A549 (cell line): ENCODE measurements at places on chromosomes 1 and 21.

GRCh38 chr1:199313444-199313843 lies 674.6 kb downstream of the PTPRC start:
- DNase-seq = no peak

DNA sequence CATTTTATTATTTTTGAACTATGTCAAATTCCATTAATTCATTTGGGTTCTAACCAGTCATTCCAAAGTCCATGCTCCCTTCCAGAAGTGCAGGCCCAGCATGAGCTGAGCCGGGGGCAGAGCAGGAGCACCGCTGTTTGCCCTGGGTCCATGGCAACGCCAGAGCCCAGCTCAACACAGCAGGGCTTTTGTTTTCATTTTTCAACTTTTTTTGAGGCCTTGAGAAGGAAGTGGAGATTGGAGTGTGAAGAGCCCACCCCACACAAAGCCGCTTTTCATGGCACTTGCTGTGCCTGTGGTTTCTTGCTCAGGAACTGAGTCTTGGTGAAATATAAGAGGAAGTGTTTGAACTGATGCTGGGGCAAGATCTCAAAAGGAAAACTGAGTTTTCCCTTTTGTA lies 13.2 kb upstream of the PRMT2 start:
- DNase-seq = no peak

DNA sequence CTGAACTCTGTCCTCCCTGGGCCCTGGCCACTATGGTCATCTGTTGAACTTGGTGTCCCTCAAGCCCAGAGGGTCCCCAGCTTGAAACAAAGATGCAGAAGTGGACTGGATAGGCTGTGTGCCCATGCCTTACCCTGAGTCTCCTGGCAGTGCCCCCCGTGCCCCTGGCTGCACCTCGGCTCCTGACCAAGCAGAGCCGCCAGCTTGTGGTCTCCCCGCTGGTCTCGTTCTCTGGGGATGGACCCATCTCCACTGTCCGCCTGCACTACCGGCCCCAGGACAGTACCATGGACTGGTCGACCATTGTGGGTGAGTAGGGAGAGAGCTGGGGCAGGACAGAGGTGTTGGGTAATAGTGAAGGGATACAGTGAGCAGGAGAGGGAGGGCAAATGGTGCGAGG lies 10.7 kb downstream of the TIE1 start:
- no peak for DNase-seq

DNA sequence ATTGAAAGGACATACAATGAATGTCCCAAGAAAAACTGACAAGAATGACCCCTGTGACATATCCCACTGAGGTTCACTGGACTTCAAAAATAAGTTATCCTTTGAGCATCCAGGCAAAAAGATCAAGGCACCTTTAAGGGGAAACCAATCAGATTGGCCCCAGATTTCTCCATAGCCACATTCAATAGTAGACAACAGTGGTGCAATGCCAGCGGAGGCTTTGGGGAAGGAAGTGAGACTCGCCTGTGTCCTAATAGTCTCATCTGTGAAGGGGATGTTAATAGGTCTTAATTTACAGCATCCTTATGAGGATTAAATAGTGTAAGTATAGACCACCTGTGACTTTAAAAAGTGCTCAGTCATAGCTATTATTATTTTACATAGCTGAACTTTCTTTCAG lies 21.5 kb downstream of the RPL5 start:
- DNase-seq = no peak

DNA sequence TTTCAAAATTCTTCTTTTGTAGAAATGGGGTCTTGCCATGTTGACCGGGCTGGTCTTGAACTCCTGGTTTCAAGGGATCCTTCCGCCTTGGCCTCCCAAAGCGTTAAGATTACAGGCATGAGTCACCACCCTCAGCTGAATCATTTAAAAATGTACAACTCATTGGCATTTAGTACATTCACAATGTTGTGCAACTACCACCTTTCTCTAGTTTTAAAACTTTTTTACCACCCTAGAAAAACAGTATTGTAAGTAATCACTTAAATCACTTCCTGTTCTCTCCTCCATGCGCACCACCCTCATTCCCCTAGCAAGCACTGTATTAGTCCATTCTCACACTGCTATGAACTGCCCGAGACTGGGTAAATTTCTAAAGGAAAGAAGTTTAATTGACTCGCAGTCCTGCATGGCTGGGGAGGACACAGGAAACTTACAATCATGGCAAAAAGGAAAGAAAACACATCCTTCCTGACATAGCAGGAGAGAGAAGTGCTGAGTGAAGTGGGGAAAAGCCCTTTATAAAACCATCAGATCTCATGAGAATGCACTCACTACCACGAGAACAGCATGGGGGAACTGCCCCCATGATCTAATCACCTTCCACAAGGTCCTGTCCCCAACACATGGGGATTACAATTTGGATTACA lies 14.4 kb upstream of the THEM5 start:
- DNase-seq = no peak

DNA sequence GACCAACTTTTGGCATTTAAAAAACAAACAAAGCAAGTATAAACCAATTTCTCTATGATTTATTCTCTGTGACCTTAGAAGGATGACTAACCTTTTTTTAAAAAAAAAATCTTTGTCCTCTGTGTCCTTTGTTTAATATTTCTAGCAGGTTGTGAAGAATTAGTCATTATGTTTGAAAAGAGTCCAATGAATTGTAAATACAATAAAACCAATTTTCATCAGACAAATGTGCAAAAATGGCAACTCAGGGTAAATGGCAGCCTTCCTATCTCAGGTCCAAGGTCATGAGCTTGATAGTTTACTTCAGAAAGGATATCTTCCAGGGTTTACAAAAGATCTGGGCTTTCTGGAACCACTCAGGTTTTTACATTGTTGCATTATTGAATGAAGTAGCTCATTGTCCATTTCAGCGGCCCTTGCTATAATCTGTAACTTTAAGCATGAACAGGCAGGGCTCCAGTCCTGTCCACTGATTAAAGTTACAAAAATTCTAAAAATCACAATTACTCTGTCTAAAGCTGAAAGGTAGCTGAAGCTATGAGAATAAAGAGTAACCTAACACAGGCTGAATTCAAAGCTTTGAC lies 11.7 kb upstream of the MAP3K21 start:
- DNase-seq = no peak

GRCh38 chr1:203239526-203240305 lies 10.2 kb upstream of the CHIT1 start:
- DNase-seq = no peak

DNA sequence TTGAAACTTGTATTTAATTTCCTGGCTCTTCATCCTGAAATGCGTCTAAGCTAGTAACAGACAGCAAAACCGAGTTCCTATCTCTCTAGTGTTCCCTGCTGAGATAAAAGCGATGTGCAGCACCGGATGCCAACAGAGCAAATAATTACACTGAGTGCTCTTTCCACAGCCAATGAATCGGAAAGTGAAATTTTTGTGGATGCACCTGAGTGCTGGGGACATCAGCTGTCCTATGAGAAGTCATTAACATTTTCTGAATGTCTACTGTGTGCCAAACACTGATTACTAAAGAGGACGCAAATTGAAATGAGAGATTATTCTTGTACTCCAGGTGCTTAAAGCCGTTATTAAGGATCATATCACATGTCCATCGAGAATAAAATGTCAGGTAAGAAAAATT lies 278.0 kb downstream of the RGS7 start:
- no peak for DNase-seq

GRCh38 chr1:77732090-77732489 lies 27.6 kb downstream of the USP33 start:
- DNase-seq = no peak

DNA sequence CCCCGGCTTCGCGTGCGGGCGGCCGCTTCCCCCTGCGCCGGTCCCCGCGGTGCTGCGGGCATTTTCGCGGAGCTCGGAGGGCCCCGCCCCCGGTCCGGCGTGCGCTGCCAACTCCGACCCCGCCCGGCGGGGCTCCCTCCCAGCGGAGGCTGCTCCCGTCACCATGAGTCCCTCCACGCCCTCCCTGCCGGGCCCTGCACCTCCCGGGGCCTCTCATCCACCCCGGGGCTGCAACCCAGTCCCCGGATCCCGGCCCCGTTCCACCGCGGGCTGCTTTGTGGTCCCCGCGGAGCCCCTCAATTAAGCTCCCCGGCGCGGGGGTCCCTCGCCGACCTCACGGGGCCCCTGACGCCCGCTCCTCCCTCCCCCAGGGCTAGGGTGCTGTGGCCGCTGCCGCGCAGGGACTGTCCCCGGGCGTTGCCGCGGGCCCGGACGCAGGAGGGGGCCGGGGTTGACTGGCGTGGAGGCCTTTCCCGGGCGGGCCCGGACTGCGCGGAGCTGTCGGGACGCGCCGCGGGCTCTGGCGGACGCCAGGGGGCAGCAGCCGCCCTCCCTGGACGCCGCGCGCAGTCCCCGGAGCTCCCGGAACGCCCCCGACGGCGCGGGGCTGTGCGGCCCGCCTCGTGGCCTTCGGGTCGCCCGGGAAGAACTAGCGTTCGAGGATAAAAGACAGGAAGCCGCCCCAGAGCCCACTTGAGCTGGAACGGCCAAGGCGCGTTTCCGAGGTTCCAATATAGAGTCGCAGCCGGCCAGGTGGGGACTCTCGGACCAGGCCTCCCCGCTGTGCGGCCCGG lies 159.2 kb downstream of the RUNX1 start:
- DNase-seq = peak; percentile 61

GRCh38 chr1:174074757-174075156 lies 52.6 kb upstream of the RC3H1 start:
- DNase-seq = peak; percentile 38

- DNase-seq = no peak
Observed at GRCh38 chr1:101316799-101317198, 80.0 kb downstream of the S1PR1 start.

- DNase-seq = no peak
Observed at GRCh38 chr21:42658320-42659105, 5.1 kb downstream of the PDE9A start.

- DNase-seq = peak; percentile 66
Observed at GRCh38 chr1:158016651-158017335, 23.3 kb downstream of the KIRREL1 start.

GRCh38 chr1:169711469-169712308 lies at the start of gene SELL:
Gene SELL (minus strand): TSS chr1:169711620. CDS start chr1:169711498, 122 bp downstream.
- peak; percentile 48 for DNase-seq

GRCh38 chr1:54543729-54544496 lies 4.1 kb upstream of the ACOT11 start:
- DNase-seq = no peak

- no peak for DNase-seq
Observed at GRCh38 chr1:99740141-99740540, 26.3 kb downstream of the FRRS1 start.

GRCh38 chr1:229119161-229119560 lies 151.8 kb upstream of the RAB4A start:
- DNase-seq = no peak

DNA sequence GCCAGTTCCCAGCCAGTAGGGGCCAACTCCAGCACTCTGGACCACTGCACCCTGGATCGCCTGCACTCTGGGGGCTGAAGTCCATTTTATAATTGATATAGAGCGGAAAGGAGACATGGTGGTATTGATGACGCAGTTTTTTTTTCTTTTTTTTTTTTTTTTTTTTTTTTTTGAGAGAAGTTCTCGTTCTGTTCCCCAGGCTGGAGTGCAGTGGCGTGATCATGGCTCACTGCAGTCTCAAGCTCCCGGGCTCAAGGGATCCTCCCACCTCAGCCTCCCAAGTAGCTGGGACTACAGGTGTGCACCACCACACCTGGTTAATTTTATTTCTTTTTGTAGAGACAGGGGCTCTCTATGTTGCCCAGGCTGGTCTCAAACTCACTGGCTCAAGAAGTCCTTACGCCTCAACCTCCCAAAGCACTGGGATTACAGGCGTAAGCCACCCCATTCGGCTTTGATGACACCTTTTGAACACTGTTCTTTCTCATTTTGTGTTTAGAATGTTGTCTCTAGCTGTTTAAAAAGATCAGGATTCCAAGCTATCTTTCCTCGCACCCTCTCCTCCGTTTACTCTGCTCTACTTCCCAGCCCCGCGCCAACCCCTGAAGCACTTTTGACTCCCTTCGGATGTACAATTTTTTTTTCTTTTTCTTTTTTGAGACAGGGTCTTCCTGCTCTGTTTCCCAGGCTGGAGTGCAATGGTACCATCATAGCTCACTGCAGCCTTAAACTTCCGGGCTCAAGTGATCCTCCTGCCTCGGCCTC lies 960 bp downstream of the MX2 start:
- no peak for DNase-seq
